ENCODE measurements at places on chromosomes 6 and 20.

GRCh38 chr6:87697581-87698546 is 4.2 kb downstream of the AKIRIN2 start:
- peak; percentile 70 for DNase-seq

DNA sequence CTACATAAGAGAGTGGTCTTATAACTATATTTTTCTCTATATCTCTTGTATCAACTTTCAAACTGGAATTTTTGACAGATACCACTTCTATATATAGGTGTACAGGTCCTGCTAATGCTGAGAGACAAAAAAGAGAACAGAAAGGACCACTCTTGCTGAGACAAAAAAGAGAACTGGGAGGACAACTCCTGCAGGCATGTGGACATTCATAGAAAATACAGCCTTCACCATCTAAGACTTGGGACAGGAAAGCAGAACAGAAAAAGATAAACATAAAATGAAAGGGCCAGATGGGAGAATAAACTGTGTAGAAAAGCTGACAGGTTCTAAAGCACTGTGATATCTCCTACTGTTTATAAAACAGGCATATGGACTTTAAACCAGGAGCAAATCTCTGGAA is 541.0 kb upstream of the ADGRB3 start:
- no peak for DNase-seq

- no peak for DNase-seq
Measured at GRCh38 chr20:59403261-59403961, 103.0 kb downstream of the EDN3 start.

DNA sequence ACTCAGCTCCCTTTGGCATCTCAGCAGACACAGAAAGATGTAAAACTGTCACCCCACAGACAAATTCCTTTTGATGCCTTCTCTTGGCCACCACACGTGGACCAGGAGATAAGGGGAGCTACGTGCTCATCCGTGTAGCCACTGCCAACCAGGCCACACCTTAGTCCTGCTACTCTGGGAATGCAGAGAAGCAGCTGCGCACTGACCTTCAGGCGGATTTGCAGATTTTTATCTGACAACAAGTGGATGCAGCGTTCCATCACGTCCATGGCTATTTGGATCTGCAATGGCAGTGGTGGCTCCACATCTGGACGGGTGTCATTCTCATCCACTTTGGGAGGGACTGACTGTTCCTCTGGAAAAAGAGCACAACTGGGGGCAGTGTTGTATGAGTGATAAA is 30.8 kb downstream of the TTI1 start:
- DNase-seq: no peak

GRCh38 chr6:143215363-143215762 is 154.7 kb downstream of the AIG1 start:
- DNase-seq: no peak

DNA sequence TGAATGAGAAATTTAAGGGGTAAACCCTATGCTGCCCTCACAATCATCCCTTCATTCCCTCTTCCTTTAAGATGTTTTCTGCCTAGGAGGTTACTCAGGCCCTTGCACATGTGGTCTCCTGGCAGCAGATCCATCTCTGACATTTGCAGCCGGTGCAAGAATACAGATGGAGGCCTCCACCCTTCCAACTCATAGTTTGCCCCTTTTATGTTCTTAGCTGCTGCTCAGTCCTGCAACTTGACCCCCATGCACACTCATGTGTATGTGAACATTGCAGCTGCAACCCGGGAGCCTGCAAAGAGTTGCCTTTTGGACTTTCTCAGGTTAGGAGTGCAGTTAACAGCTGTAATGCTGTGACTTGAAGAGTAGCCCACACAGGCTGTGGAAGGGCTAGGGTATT is 131.9 kb upstream of the SGK1 start:
- DNase-seq: no peak

GRCh38 chr20:38927902-38928578 is 1.8 kb downstream of the FAM83D start:
- no peak for DNase-seq
